CD4-positive, alpha-beta T cell treated with Interleukin-6 at 100 ng/mL for 8 hours (primary cell): ENCODE measurements at places on chromosomes 11 and 22.

GRCh38 chr11:103325686-103326069 lies 216.5 kb downstream of the DYNC2H1 start:
- DNase-seq: no peak

DNA sequence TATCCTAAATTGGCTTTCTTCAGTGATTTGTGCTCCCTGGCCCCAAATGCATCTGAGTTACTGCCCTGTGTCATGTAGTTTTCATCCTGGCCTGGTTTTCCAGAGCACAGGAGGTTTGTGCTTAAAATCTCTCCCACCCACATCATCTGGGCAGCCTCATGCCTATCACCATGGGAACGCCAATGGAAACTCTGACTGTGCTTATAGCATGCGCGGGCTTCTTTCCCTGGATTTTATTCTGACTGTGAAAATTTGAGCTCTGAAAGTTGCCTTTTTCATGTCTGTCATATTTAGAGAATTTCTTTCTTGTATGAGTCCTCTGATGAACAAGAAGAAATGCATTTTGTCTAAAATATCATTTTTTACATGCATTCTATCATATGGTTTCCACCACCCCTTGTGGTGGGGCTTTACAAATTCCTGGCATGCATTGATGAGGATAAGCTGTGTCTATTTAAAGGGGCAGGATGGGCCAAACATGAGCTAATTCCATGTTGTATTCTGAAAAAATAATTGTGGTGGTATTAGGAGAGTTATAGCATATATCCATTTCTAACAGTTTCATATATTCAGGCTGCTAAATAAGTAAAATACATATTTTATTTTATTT lies 55.1 kb downstream of the IRAG1 start:
- no peak for DNase-seq

DNA sequence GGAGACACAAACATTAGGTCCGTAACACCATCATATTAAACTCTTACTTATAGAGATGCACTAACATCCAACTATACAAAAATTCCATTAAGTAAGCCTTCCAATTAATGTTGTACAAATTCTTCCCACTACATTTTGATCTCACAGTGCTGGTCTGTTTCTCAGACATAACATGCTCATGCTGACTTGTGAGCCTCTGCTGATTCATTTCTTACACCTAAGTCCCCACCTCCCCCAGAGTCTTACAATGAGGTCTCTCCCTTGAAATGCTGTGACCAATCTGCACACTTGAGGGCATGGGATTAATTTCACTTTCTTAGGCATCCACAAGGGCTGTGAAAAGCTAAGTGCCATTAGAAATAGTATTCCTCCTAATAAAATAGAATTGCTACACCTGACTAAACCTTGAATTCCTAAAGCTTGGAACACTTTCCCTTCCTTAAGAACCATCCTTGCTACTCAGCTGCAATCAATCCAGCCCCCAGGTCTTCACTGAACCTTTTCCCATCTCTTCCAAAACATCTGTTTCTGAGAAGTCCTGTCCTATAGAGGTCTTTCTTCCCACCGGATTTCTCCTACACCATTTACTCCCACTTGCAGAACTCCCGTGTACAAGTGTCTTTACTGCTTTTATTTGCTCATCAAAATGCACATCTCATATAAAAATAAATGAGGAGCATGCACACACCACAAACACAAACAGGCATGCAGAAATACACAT lies 2.0 kb downstream of the HBG1 start:
- no peak for DNase-seq

DNA sequence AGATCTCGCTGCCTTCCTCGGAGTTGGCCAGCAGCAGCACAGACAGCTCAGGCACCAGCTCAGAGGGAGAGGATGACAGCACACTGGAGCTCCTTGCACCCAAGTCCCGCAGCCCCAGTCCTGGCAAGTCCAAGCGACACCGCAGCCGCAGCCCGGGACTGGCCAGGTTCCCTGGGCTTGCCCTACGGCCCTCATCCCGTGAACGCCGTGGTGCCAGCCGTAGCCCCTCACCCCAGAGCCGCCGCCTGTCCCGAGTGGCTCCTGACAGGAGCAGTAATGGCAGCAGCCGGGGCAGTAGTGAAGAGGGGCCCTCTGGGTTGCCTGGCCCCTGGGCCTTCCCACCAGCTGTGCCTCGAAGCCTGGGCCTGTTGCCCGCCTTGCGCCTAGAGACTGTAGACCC lies 6.4 kb downstream of the PLA2G3 start:
- no peak for DNase-seq
